Heart right ventricle (tissue), 16 donors: ENCODE measurements at places on chromosomes 6 and 20. TPM values are rescaled to one million over a fixed set of nuclear protein-coding genes. Genes with fewer than 3 reads are reported as not detected.

The LY6G6C gene
- not detected for total RNA-seq

DNA sequence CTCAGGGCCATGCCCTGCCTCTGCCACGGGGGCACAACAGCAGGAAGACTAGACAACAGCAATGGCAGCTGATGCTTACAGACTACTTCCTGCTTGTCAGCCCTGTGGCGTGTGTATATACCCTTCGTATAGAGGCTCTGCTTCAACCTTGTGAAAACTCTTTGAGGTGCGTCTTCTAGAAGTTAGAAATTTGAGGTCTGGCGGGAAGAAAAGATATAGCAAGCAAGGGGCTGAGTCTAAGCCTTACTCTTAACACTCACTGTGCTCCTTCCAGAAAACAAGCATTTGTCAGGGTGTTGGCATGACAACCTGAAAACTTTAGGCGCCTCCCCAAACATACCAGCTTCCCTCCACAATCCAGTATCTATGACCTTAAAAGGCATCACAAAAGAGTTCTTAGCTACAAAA lies 33.3 kb downstream of the JPH2 start:
- peak overlapping the region; percentile 70 for H3K27ac ChIP-seq
- DNase-seq, result no peak
- H3K27me3 ChIP-seq, result no peaks in the 10 kb centered on the region
- peaks cover 36% of the 10 kb centered on the region for H3K4me1 ChIP-seq
- H3K36me3 ChIP-seq, result no peaks in the 10 kb centered on the region

GRCh38 chr20:35510951-35511735 lies 18.3 kb downstream of the C20orf173 start:
- no peak overlapping the region for H3K4me3 ChIP-seq
- H3K36me3 ChIP-seq, result peaks cover 80% of the 10 kb centered on the region
- no peak overlapping the region for H3K27ac ChIP-seq
- no peaks in the 10 kb centered on the region for H3K27me3 ChIP-seq

- no peaks in the 10 kb centered on the region for H3K27me3 ChIP-seq
- no peak for DNase-seq
- H3K27ac ChIP-seq, result peak overlapping the region; percentile 9
- H3K36me3 ChIP-seq, result no peaks in the 10 kb centered on the region
- no peak overlapping the region for H3K4me3 ChIP-seq
- H3K4me1 ChIP-seq, result peaks cover 24% of the 10 kb centered on the region
Observed at GRCh38 chr20:11267762-11268335, 594.0 kb upstream of the JAG1 start.

DNA sequence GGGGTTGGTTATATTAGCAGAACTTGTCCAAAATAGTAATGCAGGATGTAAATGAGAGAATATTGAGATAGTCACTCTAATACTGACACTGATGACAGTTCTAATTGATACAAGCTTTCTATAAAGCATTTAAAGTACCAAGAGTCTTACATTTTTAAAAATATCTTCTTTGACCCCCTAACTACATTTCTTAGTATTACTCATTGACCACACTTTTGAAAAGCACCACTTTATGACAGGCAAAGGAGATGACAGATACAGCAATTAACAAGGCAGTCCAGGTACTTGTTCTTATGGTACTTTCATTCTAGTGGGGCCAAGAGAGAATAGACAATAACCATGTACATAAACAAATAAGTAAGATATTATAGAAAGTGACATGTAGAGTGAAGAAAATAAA lies 139.4 kb upstream of the EYA4 start:
- DNase-seq, result no peak
- H3K27me3 ChIP-seq, result no peaks in the 10 kb centered on the region
- no peaks in the 10 kb centered on the region for H3K36me3 ChIP-seq
- no peak overlapping the region for H3K27ac ChIP-seq
- H3K4me1 ChIP-seq, result no peaks in the 10 kb centered on the region

DNA sequence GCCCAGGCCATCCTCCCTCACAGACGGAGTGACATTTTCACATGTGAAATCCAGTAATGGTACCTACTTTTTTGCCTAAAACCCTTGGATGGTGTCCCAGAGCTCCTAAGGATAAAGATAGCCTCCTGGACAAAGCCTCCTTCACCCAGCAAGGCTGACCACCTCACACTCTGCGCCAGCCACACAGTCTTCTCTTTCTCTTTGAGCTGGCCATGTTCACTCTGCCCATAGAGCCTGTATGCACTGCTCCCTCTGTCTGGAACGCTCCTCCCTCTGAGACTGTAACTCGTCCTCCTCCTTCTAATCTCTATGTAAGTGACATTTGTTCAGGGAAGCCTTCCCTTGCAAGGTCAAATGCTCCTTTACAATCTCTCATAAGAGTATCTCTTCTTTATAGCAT lies 14.6 kb downstream of the TMEM151B start:
- no peak overlapping the region for H3K4me3 ChIP-seq
- no peaks in the 10 kb centered on the region for H3K4me1 ChIP-seq
- DNase-seq, result no peak
- H3K27ac ChIP-seq, result no peak overlapping the region
- H3K27me3 ChIP-seq, result peaks cover 32% of the 10 kb centered on the region

The FABP7 gene
- not detected for total RNA-seq

The SLC52A3 gene
- total RNA-seq, result 1.6 TPM

The IGF2R gene
- 63.8 TPM for total RNA-seq

DNA sequence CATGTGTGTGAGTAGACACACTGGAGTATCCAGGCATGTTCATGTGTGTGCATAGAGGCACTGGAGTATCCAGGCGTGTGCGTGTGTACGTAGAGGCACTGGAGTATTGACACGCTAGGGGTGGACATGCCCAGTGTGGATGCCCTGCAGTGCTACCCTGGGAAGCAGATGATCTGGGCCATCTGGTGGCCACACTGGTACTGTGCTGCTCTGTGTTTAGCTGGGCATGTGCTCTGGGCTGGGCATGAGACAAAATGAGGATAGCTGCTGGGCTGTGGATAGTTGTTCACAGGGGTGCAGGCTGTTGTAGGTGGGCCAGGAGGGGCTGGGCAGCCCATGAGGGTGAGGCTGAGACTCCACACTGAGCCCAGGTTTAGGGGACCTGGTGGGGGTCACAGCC lies 24.0 kb upstream of the NPBWR2 start:
- H3K4me1 ChIP-seq, result no peaks in the 10 kb centered on the region
- no peak overlapping the region for H3K4me3 ChIP-seq
- DNase-seq, result no peak
- peaks cover 19% of the 10 kb centered on the region for H3K27me3 ChIP-seq
- no peaks in the 10 kb centered on the region for H3K36me3 ChIP-seq
- no peak overlapping the region for H3K27ac ChIP-seq

- peak; percentile 92 for DNase-seq
- H3K4me3 ChIP-seq, result peak overlapping the region; percentile 74
- no peaks in the 10 kb centered on the region for H3K27me3 ChIP-seq
- H3K36me3 ChIP-seq, result peaks cover 27% of the 10 kb centered on the region
Observed at GRCh38 chr6:31729515-31729978, 448 bp upstream of the DDAH2 start.

GRCh38 chr6:112232845-112233256 lies 21.5 kb downstream of the LAMA4 start:
- H3K4me3 ChIP-seq, result no peak overlapping the region
- peak overlapping the region; percentile 66 for H3K27ac ChIP-seq
- H3K36me3 ChIP-seq, result no peaks in the 10 kb centered on the region
- H3K27me3 ChIP-seq, result no peaks in the 10 kb centered on the region

The FOXA2 gene
- total RNA-seq, result not detected

DNA sequence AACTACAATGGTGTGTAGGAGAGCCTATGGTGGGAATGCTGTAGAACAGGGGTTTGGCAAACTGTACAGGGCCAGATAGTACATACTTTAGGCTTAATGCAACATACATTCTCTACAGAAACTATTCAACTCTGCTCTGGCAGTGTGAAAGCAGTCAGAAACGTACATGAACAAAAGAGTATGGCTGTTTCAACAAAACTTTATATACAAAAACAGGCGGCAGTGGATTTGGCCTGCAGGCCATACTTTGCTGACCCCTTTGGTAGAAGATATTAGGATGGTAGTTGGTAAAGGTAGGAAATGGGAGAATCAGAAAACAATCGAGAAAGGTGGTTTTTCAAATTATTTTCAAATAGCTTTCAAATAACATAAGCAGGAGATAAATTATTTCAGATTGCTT lies 24.8 kb downstream of the FUCA2 start:
- H3K36me3 ChIP-seq, result peaks cover 37% of the 10 kb centered on the region
- H3K27me3 ChIP-seq, result no peaks in the 10 kb centered on the region
- H3K27ac ChIP-seq, result no peak overlapping the region

- no peaks in the 10 kb centered on the region for H3K36me3 ChIP-seq
- H3K4me1 ChIP-seq, result no peaks in the 10 kb centered on the region
- H3K27me3 ChIP-seq, result no peaks in the 10 kb centered on the region
Observed at GRCh38 chr6:155108070-155108820, 113.1 kb downstream of the TIAM2 start.

DNA sequence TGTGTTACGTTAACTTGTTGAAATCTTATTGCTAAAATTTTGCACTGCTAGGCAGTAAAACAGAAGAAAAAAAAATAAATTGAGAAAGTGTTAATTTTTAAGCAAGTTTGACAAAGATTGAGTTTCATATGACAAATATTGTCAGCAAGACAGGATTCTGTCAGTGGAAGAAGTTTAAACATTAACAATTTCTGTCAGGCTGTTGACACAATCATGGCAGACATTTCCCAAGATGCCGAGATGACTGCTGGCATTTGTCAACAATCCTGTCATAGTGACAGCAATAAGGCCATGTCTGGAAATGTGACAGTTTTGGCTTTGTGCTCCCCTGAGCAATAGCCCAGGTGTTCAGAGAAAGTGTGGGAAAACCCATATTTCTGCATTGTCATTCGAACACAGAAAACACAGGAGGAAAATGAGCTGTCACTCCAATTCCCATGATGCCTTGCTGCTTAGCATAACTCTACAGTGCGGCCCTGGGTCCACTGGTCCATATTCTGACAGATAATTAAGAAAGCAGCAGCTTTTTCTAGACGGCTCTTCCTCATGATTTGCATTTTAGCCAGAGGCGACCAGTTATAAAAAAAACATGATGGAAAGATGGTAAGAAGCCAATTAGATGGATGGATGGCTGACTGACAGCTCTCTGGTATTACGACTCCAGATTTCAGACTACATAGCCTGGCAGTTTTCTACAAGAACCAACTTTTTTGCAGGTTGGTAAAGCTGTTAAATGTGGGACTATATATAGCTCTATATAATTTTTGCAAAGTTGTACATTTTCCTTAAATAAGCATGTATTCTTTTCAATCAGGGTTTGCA lies 43.6 kb upstream of the DEFB112 start:
- no peaks in the 10 kb centered on the region for H3K4me1 ChIP-seq
- no peak for DNase-seq
- H3K27me3 ChIP-seq, result no peaks in the 10 kb centered on the region
- H3K27ac ChIP-seq, result no peak overlapping the region
- no peak overlapping the region for H3K4me3 ChIP-seq

GRCh38 chr6:160077526-160077925 lies 44.1 kb upstream of the SLC22A1 start:
- H3K36me3 ChIP-seq, result no peaks in the 10 kb centered on the region
- H3K4me3 ChIP-seq, result no peak overlapping the region
- H3K4me1 ChIP-seq, result no peaks in the 10 kb centered on the region
- no peak overlapping the region for H3K27ac ChIP-seq
- no peaks in the 10 kb centered on the region for H3K27me3 ChIP-seq
- no peak for DNase-seq

The LAMA2 gene
- 259 TPM for total RNA-seq
